ENCODE measurements at places on chromosomes 4 and X.

- H3K27ac ChIP-seq = no peak overlapping the region
- H3K4me3 ChIP-seq = no peak overlapping the region
- H3K36me3 ChIP-seq = no peaks in the 10 kb centered on the region
- no peaks in the 10 kb centered on the region for H3K4me1 ChIP-seq
- no peak for DNase-seq
Observed at GRCh38 chrX:55487143-55487542, 2.5 kb downstream of the USP51 start.

GRCh38 chrX:132277953-132278614 lies 58.8 kb upstream of the RAP2C start:
- H3K27ac ChIP-seq = no peak overlapping the region
- no peak for DNase-seq
- H3K4me1 ChIP-seq = no peaks in the 10 kb centered on the region
- no peak overlapping the region for H3K4me3 ChIP-seq

- no peak overlapping the region for H3K4me3 ChIP-seq
- H3K36me3 ChIP-seq = peaks cover 9% of the 10 kb centered on the region
- DNase-seq = peak; percentile 72
- H3K4me1 ChIP-seq = no peaks in the 10 kb centered on the region
- H3K27ac ChIP-seq = peak overlapping the region; percentile 14
Observed at GRCh38 chr4:108619372-108620100, 840 bp upstream of the RPL34 start.

GRCh38 chr4:151728006-151728405 lies 32.8 kb downstream of the GATB start:
- H3K36me3 ChIP-seq = no peaks in the 10 kb centered on the region
- no peak overlapping the region for H3K4me3 ChIP-seq
- no peak overlapping the region for H3K27ac ChIP-seq
- DNase-seq = no peak
- H3K4me1 ChIP-seq = no peaks in the 10 kb centered on the region

GRCh38 chrX:119235051-119235511 lies 1.0 kb upstream of the PGRMC1 start:
- H3K27ac ChIP-seq = no peak overlapping the region
- DNase-seq = peak; percentile 58
- H3K4me1 ChIP-seq = peaks cover 8% of the 10 kb centered on the region
- no peak overlapping the region for H3K4me3 ChIP-seq

DNA sequence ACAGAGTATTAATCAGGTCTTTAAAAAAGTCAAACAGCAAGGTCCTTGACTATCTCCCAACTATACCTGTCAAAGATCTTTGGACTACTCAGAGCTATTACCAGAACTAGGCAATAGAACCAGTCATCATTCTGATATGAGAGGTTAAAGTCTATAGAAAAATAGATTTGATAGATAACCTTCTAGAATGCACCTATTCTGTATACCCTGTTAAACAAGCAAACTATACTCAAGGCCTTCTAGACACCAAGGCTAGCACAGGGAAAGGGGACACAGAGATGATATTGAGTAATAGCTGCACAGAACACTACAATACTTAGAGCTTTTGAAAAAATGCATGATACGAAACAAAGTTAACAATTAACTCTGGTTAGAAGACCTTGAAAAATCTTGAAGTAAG lies 149.5 kb downstream of the NR3C2 start:
- H3K27me3 ChIP-seq = no peaks in the 10 kb centered on the region
- H3K27ac ChIP-seq = no peak overlapping the region
- H3K4me1 ChIP-seq = no peaks in the 10 kb centered on the region
- DNase-seq = no peak
- H3K36me3 ChIP-seq = no peaks in the 10 kb centered on the region

DNA sequence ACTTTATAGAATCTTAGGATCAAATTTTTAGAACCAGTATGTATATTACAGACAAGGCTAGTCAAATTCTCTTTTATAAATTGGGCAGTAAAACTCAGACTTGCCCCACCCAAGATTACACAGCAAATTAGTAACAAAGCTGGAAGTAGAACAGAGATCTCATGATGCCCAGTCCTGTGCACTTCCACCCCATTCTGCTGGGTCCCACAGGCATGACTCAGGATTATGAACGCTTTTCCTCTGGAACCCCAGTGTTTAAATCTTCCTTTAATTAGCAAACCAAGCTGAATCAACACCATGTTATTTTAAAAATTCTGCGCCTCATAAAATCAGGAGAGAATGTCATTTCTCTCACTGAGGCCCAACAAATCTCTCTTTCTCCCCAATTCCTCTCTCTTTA lies 1.5 kb upstream of the IL13RA2 start:
- peaks cover 24% of the 10 kb centered on the region for H3K27me3 ChIP-seq
- H3K27ac ChIP-seq = no peak overlapping the region
- H3K36me3 ChIP-seq = no peaks in the 10 kb centered on the region
- H3K4me1 ChIP-seq = no peaks in the 10 kb centered on the region
- DNase-seq = no peak

DNA sequence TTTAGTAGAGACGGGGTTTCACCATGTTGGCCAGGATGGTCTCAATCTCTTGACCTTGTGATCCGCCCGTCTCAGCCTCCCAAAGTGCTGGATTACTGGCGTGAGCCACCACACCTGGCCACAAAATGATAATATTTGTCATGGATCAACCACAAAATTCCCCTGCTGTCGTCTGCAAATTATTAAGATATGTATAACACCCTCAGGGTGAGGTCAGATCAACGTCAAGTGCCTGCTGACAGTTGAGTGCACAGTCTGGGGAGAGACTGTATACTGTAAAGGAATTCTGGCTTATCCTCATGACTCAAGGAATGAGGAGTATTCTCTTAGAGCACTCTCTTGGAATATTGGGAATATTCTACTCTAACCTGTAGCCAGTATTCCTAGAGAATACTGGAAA lies 11.2 kb downstream of the EPGN start:
- H3K27me3 ChIP-seq = no peaks in the 10 kb centered on the region
- no peaks in the 10 kb centered on the region for H3K4me1 ChIP-seq
- H3K27ac ChIP-seq = no peak overlapping the region
- no peak overlapping the region for H3K4me3 ChIP-seq
- no peaks in the 10 kb centered on the region for H3K36me3 ChIP-seq

- no peaks in the 10 kb centered on the region for H3K27me3 ChIP-seq
- H3K4me1 ChIP-seq = no peaks in the 10 kb centered on the region
- no peak overlapping the region for H3K4me3 ChIP-seq
Observed at GRCh38 chr4:165199722-165200121, 7.6 kb upstream of the KLHL2 start.

DNA sequence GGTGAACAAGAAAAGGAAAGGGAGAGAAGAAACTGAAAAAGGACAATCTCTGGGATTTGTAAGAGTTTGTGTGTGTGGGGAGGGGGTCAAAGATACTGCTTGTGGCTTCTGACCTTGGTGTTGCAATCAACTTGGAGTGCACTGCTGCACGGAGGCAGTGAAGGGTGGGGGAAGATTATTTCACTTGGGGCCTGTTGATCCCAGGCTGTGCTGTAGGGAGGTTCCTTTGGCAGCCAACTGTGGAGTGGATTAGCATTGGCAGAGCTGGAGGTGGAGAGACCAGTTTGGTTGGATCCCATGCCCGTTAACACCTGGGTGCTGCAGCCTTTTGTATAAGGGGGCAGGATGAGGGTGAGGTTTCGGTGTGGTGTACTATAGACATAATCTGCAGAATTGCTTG lies 38.2 kb downstream of the AFF1 start:
- no peaks in the 10 kb centered on the region for H3K36me3 ChIP-seq
- no peaks in the 10 kb centered on the region for H3K4me1 ChIP-seq
- H3K27ac ChIP-seq = peak overlapping the region; percentile 59
- no peaks in the 10 kb centered on the region for H3K27me3 ChIP-seq
- peak; percentile 81 for DNase-seq
- H3K4me3 ChIP-seq = no peak overlapping the region

- DNase-seq = no peak
- H3K4me1 ChIP-seq = no peaks in the 10 kb centered on the region
- H3K36me3 ChIP-seq = no peaks in the 10 kb centered on the region
Observed at GRCh38 chr4:116389139-116389538, 696.2 kb downstream of the TRAM1L1 start.

DNA sequence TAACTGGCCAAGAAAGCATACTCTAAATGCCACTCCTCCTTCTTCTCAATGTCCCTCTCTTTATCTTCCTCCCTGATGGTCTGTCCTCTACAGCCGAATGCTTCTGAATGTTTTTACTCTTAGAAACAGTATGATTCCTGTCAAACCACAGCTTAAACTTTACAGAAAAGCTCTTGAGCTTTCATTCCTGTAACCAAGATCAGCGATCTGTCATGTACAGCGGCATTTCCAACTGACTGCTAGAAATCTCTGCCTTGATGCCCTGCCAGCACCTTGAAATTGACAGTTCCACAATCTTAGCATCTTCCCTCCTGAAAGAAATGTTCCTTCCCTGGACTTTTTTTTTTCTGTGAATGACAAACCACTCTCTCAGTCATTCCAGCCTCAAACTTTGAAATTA lies 11.5 kb upstream of the GATB start:
- no peaks in the 10 kb centered on the region for H3K4me1 ChIP-seq
- H3K27ac ChIP-seq = no peak overlapping the region
- no peak for DNase-seq
- H3K4me3 ChIP-seq = no peak overlapping the region
- no peaks in the 10 kb centered on the region for H3K36me3 ChIP-seq
- no peaks in the 10 kb centered on the region for H3K27me3 ChIP-seq

DNA sequence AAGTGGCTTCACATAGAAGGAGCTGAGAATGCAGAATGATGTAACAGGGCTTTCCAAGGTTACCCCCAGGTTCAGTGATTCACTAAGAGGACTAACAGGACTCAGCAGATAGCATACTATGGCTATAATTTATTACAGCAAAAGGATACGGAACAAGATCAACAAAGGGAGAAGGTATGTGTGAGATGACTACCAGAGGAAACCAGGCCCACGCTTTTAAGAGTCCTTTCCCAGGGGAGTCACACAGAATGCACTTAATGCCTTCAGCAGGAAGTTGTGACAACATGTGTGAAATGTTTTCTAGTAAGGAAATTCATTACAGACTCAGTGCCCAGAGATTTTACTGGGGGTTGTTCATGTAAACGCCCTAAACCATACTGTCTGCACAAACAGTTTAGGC lies 373.6 kb upstream of the MAGEB2 start:
- no peak overlapping the region for H3K27ac ChIP-seq
- no peaks in the 10 kb centered on the region for H3K4me1 ChIP-seq
- H3K27me3 ChIP-seq = no peaks in the 10 kb centered on the region
- no peak for DNase-seq
- no peak overlapping the region for H3K4me3 ChIP-seq

DNA sequence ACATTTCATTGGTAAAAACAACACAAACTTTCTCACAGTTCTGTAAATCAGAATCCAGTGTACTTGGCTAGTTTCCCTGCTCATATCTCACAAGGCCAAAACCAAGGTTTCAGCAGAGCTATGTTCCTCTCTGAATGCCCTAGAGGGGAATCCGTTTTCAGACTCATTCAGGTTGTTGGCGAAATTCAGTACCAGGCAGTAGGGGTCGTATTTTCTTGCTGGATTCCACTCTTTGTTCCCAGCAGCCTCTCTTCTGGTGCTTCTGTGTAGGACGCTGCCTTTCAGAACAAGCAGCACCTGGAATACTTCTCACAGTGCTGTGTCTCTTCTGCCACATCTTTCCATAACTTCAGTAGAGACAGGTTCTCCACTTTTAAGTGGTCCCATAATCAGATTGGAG lies 351.9 kb downstream of the PCDH18 start:
- H3K27me3 ChIP-seq = no peaks in the 10 kb centered on the region
- no peak for DNase-seq
- no peaks in the 10 kb centered on the region for H3K4me1 ChIP-seq
- no peak overlapping the region for H3K27ac ChIP-seq

DNA sequence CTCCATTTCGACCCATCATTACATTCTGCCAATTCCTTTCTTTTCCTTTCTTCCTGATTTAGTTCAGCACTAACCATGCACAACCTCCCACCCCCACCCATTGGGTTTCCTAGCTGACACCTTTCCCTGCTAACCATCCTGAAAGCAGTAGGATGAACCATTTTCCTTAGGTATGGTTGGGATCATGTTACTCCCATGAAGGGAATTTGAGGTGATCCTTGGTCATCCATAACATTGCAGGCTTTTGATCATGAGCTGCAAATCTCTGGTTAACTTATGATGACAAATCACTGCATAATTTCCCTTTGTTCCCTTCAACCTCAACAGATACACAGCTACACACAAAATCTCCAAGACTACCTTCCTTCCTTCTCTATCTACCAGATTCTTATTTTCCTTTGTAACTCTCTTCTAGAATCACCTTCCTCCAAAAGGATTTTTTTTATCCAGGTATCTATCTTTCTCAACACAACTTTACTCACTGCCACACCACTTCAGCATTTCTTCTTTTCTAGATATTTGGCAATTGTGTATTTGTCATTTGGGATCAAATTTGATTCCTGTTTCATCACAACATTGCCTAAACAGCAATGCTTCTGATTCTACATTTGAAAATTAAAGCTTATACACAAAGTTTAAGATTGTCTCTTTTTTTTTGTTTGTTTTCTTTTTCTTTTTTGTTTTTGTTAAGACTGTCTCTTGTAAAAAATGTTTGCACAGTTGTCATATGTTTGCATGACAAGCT lies 145.1 kb downstream of the RBM47 start:
- H3K4me1 ChIP-seq = no peaks in the 10 kb centered on the region
- no peak for DNase-seq
- no peaks in the 10 kb centered on the region for H3K27me3 ChIP-seq
- no peak overlapping the region for H3K4me3 ChIP-seq

- H3K4me1 ChIP-seq = no peaks in the 10 kb centered on the region
- no peaks in the 10 kb centered on the region for H3K27me3 ChIP-seq
- no peak for DNase-seq
- no peaks in the 10 kb centered on the region for H3K36me3 ChIP-seq
- no peak overlapping the region for H3K27ac ChIP-seq
- H3K4me3 ChIP-seq = no peak overlapping the region
Observed at GRCh38 chrX:20393944-20394343, 127.2 kb upstream of the RPS6KA3 start.

DNA sequence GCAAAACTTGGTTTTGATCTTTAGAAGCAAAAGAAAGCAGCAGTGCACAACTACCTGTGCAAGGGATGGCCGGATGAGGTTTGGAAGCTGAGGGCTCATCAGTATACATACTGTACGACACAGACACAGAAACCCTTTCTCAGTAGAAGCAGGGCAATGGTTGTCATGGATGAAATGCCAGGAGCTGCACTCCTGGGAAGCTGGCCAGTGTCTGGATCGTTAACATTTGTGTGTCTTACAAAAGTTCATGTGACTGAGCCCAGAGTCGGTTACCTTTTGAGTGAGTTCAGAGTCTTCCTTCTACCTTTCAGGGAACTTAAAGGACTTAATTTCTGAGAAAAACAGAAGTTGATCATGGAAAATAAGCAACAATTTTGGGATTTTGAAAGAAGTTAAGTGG lies 230.3 kb downstream of the APBB2 start:
- DNase-seq = no peak
- H3K4me3 ChIP-seq = no peak overlapping the region
- no peak overlapping the region for H3K27ac ChIP-seq
- no peaks in the 10 kb centered on the region for H3K27me3 ChIP-seq

GRCh38 chrX:126376465-126376864 lies 176.1 kb downstream of the DCAF12L1 start:
- H3K27ac ChIP-seq = no peak overlapping the region
- H3K4me1 ChIP-seq = no peaks in the 10 kb centered on the region
- DNase-seq = no peak
- no peak overlapping the region for H3K4me3 ChIP-seq
- H3K36me3 ChIP-seq = no peaks in the 10 kb centered on the region

Measured in lung (tissue), 17 donors.